KBM-7 (cell line): ENCODE measurements at places on chromosomes 13 and 19.
A peak's percentile ranks its signal among the peaks of the same experiment; 100 is the strongest.

- peak; percentile 61 for DNase-seq
These were observed 61.2 kb downstream of the WASF3 start for GRCh38 chr13:26618726-26619125.

- no peak for DNase-seq
These were observed 501 bp downstream of the GTPBP3 start for GRCh38 chr19:17337675-17338432.

GRCh38 chr13:97000295-97000925, 6.1 kb upstream of the OXGR1 start:
- DNase-seq: no peak

- DNase-seq: no peak
These were observed 174.0 kb upstream of the LSM14A start for GRCh38 chr19:33998302-33998701.

DNA sequence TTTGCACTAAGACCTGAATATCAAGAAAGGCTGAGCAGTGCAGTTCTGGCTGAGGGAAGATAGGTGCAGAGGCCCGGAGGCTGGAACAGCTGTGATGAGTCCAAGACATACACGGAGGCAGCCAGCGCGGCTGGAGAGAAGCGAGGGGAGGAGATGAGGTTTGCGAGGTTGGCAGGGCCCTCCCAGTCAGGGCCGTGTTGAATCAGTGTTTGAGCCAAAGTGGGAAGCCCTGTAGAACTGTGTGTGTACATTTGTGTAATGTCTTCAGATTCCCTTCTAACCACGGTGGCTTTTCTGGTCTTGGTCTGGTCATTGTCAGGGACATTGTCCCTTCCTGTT, 34.9 kb downstream of the PAK4 start:
- DNase-seq: no peak

DNA sequence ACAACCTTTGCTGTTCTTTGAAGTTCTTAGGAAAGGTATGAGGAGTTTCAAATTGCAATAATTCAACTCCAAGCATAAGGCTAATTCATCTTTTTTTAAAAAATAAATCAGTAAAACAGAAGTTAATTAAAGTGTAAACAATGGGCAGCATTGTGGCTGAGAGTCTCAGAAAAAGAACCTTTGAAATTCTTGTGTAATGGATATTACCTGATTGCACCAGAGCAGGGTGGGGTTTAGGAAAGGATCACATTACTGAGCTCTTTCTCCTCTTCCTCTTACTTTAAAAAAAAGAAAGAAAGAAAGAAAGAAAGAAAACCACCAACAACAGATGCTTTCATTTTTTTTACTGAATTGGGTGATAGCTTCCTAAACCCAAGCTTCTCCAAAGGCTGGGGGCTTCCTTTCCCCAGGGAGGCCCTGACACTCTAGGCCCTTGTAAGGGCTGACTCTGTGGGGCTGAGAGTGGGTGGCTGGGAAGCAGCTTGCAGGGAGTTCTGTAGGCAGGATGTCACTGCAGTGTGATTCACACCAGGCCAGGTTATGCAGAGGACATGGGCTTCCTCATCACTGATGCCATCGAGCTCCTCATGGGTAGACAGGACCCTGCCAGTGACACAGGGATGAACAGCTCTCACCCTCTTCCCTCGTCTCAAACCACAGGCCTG, 564.5 kb downstream of the FGF9 start:
- DNase-seq: peak; percentile 13

- peak; percentile 89 for DNase-seq
These were observed 129.5 kb downstream of the CYSLTR2 start for GRCh38 chr13:48783181-48783630.
